Right hindlimb (tissue), 1 donor: ENCODE measurements at places on chromosomes 5 and 9.

GRCh38 chr9:112166176-112167140 is 8.6 kb downstream of the SUSD1 start:
- DNase-seq, result peak; percentile 33

GRCh38 chr5:35228310-35228709 is 2.0 kb downstream of the PRLR start:
- DNase-seq, result no peak

GRCh38 chr9:131851414-131851813 is 111.5 kb upstream of the RAPGEF1 start:
- DNase-seq, result no peak

GRCh38 chr9:132506977-132507669 is 75.3 kb upstream of the BARHL1 start:
- no peak for DNase-seq

DNA sequence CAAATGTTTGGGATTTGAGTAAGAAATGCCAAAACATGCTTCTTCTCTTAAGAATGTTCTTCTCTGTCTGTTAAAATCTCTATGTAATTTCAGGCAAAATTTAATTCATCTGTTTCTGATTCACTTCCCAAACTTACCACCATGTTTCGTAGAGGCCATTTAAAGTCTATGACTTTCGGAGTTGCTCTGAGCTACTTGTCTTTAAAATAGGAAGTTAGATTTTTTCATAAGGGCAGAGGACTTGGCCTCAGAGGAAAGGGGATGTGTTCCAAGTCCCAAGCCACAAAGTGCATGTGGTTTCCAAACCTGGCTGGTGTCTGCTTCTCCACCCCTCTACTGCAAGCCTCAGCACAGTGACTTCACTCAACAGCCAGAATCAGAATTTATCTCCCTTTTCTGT is 111.3 kb upstream of the ADRA1B start:
- DNase-seq, result peak; percentile 53

GRCh38 chr9:82036086-82036485 is 47.5 kb downstream of the SPATA31D1 start:
- no peak for DNase-seq

GRCh38 chr5:57529864-57530263 is 47.3 kb upstream of the ACTBL2 start:
- DNase-seq, result no peak

DNA sequence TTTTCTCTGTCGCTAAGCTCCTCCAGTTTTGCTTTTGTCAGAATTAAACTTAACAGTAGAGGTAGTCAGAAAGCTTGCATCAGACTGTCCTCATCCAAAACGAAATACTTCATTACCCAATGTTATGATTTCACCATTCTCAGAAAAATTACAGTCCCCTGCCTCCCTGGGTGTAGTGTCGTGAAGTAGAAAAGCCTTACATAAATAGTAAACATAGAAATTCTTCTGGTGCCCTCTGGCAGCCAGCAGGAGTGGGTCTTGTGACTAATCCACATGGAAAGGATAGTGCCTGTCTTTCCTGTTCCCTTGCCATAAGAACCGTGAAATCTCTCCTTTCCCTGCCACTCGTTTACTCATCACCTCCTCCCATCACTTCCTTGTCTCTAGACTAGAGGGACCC is 230.6 kb downstream of the GNA14 start:
- no peak for DNase-seq
